GM04503 (cell line): ENCODE measurements at places on chromosomes 3 and 15.

DNA sequence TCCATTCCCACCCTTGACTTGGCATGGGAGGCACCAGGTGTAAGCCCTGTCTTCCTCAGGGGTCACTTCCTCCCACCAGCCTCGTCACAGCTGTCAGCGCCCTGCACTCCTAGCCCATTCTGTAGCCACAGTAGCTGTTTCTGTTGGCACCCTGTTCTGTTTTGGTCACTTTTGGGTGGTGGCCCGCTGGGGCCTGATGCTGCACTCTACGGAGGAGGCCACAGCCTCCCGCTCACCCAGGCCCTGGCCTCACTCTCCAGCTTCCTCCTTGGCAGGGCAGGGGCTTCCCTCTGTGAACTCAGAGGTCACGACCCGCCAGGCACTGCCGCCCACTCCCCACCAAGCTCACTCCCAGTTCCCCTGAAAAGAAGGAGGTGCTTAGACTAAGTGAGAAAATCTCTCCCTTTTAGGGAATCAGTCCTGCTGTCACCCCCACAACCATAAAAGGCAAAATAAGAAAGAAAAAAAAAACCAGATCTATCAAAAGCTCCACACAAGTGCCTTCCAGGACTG, 68.4 kb downstream of the MGLL start:
- no peak for DNase-seq

DNA sequence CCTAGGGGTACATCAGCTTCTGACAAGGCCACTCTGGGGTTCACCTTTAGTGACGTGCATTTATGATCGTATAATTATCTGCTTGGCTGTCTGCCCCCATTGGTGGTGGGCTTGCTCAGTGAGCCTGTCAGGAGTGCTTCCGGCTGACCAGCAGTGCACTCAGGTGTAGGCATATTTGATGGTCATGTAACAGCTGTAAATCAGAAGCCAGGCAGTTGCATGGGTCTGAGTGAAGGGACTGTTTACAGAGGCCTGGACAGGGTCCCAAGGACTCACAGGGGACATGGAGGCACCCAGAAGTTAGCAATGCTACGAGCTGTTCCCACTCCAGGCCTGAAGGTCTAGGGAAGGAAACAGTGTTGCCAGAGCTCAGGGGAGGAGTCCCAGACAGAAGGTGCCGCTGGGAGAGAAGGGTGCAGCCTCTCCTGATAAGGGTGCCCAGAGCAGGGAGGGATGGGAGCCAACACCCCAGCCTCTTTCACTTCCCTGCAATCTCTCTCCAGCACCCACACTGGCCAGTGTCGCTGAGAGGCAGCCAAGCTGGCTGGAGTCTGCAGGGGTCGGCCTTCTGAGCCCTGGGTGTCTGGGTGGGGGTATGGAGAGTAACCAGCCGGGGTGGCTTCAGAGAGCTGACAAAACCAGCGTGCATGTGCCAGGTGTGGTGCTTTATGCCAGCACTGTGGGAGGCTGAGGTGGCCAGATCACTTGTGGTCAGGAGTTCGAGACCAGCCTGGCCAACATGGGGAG, 61.3 kb upstream of the PRR23E start:
- no peak for DNase-seq

DNA sequence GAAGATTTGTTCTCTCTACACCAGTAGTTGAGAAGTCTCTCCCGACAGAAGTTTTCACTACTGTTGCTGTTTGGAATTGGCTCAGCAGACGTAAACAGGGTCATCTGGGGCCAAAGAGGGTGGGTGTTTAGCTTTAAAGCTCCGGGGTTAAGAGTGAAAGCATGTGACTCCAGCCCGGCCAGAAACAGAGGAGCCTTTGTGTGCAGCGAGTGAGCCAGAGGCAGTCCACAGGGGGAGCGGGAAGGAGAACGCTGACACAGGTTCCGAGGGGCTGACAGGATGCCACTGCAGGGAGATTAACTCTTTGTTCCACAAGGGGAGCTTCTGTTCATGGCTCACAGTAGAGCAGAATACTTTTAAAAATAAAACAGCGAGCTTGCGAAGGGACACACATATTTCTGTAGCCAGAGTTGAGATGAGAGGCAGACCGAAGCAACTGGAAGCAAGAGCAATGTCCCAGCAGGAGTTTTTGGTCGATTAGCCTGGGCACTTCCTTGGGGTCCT, 26.9 kb downstream of the BMF start:
- no peak for DNase-seq

DNA sequence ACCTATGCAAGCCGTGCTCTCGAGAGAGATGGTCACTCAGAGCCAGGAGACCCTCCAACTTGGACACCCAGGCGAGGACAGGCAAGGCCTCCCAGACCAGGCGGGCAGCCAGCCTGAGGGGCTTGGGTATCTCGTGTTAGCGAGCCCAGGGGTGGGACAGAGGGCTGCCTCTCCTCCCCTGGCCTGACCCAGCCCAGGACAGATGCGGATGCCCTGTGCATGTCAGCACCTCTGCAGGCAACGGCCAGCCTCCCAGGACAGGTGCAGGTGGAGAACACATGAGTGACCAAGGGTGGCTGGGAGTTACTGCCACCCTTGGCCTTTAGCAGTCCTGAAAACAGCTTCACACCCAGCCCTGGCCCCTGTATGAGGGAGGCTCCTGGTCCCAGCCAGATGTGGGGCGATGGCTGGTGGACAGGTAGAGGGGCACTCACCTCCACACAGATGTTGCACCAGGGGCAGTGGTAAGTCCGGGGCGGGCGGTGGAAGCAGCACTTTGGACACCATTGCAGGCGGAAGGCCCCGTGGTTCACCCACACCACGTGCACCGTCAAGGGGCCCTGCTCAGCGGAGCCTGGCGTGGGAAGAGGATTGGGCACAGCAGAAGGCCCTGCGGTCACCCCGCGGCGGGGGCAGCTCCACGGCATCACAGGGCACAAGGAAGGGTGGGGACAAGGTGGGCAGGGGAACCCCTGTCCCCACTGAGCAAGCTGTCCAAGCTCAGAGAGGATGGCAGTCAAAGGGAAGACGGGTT, 2.1 kb downstream of the ZDHHC19 start:
- no peak for DNase-seq

DNA sequence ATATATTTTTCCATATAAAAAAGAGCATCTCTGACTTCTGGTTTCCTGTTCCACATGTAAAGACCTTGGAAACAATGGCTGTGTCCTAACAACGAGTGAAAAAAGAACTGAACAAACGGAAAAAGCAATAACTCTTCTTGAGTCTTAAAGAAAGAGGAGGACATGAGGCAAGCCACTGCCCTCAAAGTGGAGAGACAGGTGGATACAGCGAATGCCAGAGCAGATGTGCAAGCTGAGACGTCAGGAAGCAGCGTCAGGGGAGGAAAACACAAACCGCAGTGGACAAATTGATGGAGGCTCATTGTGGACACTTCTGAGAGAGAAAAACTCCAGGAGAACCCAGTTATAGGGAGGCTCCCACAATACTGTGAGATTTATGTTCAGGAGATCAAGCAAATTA, 208.0 kb upstream of the MME start:
- no peak for DNase-seq

DNA sequence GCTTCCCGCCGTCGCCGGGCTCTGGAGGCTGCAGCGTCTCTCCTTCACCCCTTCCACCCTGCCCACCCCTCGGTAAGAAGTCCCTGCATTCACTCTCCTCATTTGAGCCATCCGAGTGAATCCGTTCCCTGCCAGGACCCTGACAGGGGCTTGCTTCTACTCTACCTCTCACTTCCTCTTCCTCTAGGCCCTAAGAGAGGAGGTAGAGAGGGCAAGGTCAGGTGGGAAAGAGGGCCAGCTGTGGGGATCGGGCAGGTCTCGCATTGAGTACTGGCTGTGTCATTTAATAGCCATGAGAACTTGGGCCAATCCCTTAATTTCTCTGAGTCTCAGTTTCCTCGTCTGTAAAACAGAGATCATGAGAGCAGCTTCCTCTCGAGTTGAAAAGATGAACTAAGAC, 283.6 kb downstream of the UACA start:
- no peak for DNase-seq

DNA sequence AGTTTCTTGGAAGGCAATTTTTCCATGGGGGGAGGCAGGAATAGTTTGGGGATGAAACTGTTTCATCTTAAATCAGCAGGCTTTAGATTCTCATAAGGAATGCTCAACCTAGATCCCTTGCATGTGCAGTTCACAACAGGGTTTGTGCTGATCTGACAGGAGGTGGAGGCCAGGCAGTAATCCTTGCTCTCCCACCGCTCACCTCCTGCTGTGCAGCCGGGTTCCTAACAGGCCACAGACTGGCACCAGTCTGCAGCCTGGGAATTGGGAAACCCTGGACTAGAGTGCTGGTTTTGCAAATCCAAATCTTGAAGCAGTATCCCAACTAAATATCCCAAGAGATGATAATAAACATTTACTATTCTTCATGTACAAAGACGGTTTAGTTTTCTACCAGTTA, 256.3 kb upstream of the TMCO5A start:
- no peak for DNase-seq

GRCh38 chr3:177783767-177784166, 586.5 kb upstream of the TBL1XR1 start:
- DNase-seq, result no peak

DNA sequence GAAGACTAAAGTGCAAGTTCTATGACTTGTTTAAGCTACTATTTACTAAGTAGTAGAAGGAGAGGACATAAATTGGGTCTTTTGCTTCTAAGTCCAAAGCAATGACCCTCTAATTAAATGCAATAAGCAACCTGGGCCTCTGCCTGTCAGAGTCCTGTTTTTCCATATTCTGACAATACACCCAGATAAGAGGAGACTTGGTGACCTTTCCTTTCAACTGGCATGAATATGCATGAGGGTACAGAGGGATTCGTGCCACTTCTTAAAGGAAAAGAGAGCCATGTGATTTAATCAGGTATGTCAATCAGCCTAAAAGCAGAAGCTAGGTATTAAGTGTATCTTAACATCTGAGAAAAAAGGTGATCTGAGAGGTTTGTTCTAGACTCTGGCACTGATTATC, 50.7 kb upstream of the FGF7 start:
- DNase-seq, result no peak

DNA sequence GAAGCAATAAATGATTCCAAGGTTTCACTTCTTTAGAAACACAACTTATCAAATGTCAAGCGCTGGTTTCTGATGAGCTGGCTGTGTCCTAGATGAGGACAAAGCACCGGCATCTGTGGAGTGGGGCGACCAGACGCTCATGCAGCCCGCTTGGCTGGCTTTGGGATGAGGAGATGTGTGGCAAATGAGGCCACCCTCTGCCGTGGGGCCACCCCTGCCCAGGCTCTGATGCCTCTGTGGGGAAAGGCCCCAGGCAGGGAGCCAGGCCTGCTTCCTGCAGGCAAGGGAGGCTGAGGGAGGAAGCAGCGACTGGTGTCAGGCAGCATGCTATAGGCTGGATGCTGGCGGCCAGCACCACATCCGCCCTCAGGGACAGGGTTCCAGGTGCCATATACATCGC, 102.9 kb downstream of the HERC2 start:
- DNase-seq, result no peak

DNA sequence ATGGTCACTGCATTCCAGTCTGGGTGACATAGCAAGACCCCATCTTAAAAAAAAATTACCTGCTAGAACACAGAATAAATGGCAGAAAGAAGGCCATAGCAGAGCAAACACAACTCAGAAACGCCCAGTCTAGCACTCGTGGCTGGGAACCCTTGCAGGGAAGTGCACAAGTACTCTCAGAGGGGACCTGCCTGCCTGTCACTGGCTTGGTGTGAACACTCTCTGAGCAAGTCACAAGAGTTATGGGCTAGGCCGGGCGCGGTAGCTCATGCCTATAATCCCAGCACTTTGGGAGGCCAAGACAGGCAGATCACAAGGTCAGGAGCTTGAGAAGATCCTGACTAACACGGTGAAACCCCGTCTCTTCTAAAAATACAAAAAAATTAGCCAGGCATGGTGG, 17.2 kb downstream of the SFMBT1 start:
- DNase-seq, result no peak

DNA sequence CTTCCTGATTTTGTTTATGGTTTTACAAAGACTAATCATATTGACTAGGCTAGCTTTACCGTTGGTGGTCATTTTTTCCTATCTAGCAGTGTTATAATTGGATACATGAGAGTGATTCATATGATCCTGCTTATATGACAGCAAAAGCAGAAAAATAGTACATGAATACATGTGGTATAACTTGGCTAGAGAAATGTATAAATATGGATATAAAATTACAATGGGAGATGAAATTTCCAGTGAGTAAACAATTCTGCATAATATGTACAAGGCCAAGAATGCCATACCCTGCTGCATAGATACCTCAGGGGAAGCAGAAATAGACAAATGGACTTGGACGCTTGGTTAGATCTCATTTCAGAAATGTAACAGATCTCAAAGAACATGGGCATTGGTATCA, 103.1 kb downstream of the DTWD1 start:
- DNase-seq, result no peak

DNA sequence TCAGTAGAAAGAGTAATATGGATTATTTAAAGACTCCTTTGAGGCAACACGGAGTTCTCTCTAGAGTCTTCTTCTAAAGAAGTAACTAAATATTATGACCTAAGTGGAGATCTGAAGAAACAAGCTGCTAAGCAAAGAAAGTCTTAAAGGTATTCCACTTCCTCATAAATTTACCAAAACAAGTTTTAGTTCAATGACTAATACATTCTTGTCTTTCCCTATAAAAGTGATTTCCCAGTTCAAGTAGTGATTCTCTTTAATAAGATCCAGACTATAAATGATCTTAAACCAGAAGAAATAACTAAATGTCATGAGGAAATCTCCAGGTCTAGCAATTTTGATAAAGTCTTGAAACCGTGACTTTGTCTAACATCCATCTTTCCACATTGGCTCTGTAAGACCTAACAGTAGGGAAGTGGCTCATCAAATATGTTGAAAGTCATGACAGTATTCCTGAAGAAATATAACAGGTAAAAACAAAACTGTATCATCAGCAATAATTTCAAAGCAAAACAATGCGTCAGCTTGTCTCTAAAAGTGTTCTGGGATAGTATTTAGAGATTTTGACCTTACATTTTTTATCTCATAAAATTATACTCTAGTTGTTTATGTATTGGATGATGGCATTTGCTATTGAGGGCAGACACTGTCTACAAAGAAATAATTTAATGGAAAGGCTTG, 51.8 kb upstream of the NEDD4 start:
- DNase-seq, result no peak

DNA sequence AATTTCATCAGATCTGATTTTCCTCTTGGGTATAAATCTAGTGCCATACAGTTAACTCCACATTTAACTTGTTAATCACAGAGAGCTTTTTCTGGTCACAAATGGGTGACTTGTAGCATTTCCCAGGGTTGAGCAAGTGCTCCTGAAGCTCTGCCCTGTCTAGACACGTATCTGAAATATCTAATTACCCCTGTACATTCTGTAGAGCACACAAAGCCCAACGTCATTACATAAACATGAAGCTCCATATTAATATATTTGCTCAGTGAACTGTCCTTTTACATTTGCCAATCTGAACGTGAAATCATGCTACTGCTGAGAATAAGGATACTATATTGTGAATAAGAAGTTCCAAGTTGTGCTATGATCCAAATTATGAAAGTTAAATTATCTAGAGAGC, 49.0 kb downstream of the THBS1 start:
- DNase-seq, result no peak
